ENCODE measurements at places on chromosomes 3 and 15.

GRCh38 chr15:80816049-80816653 lies 37.0 kb downstream of the CEMIP start:
- DNase-seq, result no peak

DNA sequence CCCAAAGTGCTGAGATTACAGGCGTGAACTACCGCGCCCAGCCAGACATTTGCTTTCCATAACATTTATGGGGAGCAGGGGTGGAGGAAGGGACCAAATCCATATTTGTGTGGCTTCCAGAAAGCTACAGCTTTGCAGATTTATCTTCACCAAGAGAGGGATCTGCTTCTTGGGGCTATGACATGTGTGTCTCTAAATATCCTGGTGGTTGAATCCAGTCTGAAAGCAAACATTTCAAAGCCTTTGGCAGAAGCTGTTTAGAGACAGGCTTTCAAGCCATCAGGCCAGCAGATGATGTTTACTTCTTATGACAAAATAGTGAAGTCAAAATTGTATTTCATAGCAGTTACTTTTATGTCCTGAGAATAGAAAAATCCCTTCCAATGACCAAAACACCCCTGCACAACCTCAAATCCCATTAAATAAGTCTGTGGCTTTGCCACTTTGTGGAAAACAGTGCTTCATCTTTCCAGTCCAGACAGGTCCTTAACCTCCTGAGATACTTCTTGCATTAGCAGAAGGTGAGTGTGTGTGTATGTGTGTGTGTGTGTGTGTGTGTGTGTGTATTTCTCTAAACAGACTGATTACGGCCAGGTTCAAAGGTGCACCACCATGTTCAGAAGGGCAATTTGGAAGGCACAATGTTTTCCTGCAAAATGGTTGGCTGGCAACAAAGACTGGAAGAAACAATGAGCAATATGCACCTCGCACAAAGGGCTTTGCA lies 191.4 kb upstream of the LRIG1 start:
- no peak for DNase-seq

DNA sequence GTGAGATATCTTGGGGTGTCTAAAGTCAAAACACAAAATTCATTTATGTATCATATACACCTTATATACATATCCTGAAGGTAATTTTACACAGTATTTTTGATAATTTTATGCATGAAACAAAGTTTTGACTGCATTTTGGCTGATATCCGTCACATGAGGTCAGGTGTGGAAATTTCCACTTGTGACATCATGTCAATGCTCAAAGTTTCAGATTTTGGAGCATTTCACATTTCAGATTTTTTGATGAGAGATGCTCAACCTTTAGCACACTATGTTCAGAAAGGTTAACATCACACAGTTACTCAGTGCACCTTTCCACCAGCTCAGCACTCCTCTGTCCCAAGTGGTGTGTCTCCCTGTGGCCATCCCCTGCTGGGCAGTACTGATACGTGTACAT lies 37.7 kb upstream of the CPB1 start:
- DNase-seq, result no peak

DNA sequence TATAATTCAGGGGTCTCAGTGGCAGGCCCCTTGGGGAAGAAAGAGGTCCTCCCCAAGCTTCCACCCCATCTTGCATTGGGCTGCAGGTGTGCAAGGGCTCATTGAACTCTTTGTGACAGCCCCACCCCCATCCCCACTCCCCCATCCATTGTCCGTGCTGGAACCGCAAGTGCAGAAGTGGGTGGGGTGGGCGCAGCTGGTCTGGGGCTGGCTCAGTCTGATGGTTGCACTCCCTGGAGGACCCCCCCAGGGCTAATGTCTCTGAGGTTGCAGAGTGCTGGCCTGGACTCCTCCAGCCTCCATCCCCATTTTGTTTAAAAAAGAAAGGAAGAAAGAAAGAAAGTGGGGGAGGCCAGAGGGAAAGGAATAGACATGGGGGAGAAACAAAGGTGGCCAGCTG lies 42.3 kb upstream of the ARL8B start:
- DNase-seq, result no peak

DNA sequence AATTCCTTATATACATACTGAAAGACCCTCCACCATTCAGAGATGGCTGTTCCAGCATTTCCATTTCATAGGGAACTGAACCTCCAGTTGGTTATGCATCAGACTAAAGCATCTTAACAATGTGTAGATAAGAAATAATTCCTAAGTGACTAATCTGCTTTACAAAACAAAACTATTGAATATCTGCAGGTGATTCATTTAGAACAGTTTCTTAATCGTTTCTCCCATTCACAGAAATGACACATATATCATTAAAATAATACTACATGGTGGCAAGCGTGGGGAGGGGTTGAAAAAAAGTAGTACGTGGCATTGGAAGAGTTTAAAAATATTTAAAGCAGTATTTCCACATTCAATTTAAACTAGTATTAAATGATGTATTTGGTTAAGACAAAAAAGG lies 19.5 kb downstream of the COPS2 start:
- DNase-seq, result no peak

DNA sequence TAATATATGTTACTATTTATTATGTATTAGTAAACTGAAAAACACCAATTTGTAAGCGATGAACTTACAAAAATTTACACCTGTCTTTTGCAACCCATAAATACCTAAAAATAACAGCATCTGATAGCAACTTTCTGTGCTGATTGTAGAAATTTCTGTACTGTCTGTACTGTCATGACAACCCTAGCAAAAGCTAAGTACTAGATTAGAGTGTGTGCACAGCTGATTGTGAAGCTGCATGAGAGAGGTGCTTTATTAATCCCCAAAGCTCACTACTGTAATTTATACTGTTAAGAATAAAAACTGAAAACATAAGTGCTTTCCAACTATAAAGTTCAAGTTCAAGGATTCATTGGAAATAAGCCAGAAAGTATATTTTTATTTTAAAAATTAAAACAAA lies 815 bp downstream of the BCL2A1 start:
- no peak for DNase-seq

- DNase-seq, result no peak
These were observed 39.8 kb downstream of the ADAMTS17 start for GRCh38 chr15:100301910-100302431.

GRCh38 chr15:77093436-77093835 lies 22.5 kb upstream of the TSPAN3 start:
- DNase-seq, result no peak
